Activated CD4-positive, alpha-beta memory T cell treated with anti-CD3 and anti-CD28 coated beads for 36 hours (primary cell): ENCODE measurements at places on chromosomes 11 and 22. TPM values are rescaled to one million over a fixed set of nuclear protein-coding genes. Genes with fewer than 3 reads are reported as not detected.

ZNF70 gene
- total RNA-seq: 1.2 TPM

MUC15 gene
- total RNA-seq: not detected

ISX gene
- total RNA-seq: not detected

AP5B1 gene
- total RNA-seq: 13.6 TPM

TMEM225 gene
- not detected for total RNA-seq

RIN1 gene
- 1.6 TPM for total RNA-seq

HMOX1 gene
- total RNA-seq: 2.7 TPM

NLRP6 gene
- 1.2 TPM for total RNA-seq

FOLR2 gene
- total RNA-seq: not detected

SULT4A1 gene
- total RNA-seq: not detected

OR56A1 gene
- total RNA-seq: not detected

DEUP1 gene
- not detected for total RNA-seq

FAM83F gene
- 0.41 TPM for total RNA-seq

MIOX gene
- total RNA-seq: 0.59 TPM

C22orf42 gene
- total RNA-seq: not detected

ETS1 gene
- total RNA-seq: 444 TPM

CASP12 gene
- not detected for total RNA-seq

CTSW gene
- total RNA-seq: 11.1 TPM

HBB gene
- not detected for total RNA-seq

SOX10 gene
- not detected for total RNA-seq

TMA7B gene
- 1.1 TPM for total RNA-seq

TMEM138 gene
- total RNA-seq: 33.7 TPM

OMP gene
- total RNA-seq: not detected

IFITM1 gene
- total RNA-seq: 195 TPM

SLC22A25 gene
- total RNA-seq: not detected

LSP1 gene
- 179 TPM for total RNA-seq

PRODH gene
- total RNA-seq: 0.56 TPM

CCDC87 gene
- total RNA-seq: 0.24 TPM

TCF20 gene
- 71.6 TPM for total RNA-seq

ASPHD2 gene
- 9.2 TPM for total RNA-seq

OSM gene
- total RNA-seq: 41.2 TPM

SERPING1 gene
- total RNA-seq: 0.43 TPM

NEFH gene
- 4.4 TPM for total RNA-seq

MRGPRE gene
- not detected for total RNA-seq

NADSYN1 gene
- 91.9 TPM for total RNA-seq

P2RY2 gene
- total RNA-seq: not detected

DDTL gene
- total RNA-seq: 1.4 TPM

MMP10 gene
- not detected for total RNA-seq

MOGAT2 gene
- total RNA-seq: not detected

RIMBP3C gene
- 0.46 TPM for total RNA-seq

GAL gene
- total RNA-seq: 1.3 TPM

KRTAP5-1 gene
- total RNA-seq: not detected

SLC35F2 gene
- 24.5 TPM for total RNA-seq

MUC6 gene
- not detected for total RNA-seq

CCDC88B gene
- total RNA-seq: 74.5 TPM

MTCH2 gene
- total RNA-seq: 117 TPM

TTC36 gene
- total RNA-seq: not detected

RPLP2 gene
- total RNA-seq: 2,963 TPM

TMEM258 gene
- total RNA-seq: 191 TPM

XBP1 gene
- total RNA-seq: 128 TPM

MS4A12 gene
- total RNA-seq: not detected

OR4C5 gene
- not detected for total RNA-seq

MRGPRX3 gene
- total RNA-seq: not detected

HEPHL1 gene
- not detected for total RNA-seq

RCOR2 gene
- 0.27 TPM for total RNA-seq

BRSK2 gene
- 0.64 TPM for total RNA-seq

PGA3 gene
- total RNA-seq: not detected

DMC1 gene
- 20.1 TPM for total RNA-seq

FAM180B gene
- total RNA-seq: not detected
